ENCODE measurements at places on chromosomes 1 and 21.

DNA sequence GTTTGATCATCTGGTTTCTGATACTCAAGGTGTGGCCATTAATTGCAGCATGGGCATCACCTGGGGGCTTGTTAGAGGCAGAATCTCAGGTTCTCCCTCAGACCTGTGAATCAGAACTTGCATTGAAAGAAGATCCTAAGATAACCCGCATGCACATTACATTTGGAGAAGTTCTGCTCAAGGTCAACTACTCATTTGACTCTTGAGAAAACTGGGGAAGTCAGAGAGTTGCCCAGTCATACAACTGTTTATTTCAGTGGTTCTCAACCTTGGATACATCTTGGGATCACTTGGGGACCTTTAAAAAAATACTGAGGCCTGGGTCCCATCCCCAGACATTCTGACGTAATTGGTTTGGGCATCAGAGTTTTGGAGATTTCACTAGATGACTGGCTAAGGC, 30.5 kb downstream of the CAMTA1 start:
- no peak for DNase-seq

- DNase-seq = no peak
Measured at GRCh38 chr1:215095524-215095923, 13.0 kb downstream of the KCNK2 start.

GRCh38 chr1:107451715-107452114, 310.9 kb downstream of the NTNG1 start:
- DNase-seq = no peak

- DNase-seq = no peak
Measured at GRCh38 chr1:10635992-10636391, 160.5 kb downstream of the CASZ1 start.

DNA sequence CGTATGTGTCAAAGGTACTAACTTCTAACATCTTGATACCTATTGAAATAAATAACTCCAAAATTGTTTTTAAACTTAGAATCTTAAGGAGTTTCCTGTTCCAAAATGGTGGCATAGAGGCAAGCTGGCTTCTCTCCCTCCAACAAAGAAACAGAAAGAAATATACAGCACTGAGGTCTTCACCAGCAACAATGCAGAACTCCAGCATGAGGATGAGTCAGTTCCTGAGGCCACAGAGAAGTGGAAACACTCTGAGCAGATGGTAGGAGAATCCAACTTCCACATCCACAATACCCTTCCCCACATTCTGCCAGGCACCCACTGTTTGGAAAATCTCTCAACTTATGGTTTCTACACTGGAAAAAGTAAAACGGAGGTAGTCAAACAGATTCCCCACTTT, 12.2 kb upstream of the PPIH start:
- DNase-seq = no peak

DNA sequence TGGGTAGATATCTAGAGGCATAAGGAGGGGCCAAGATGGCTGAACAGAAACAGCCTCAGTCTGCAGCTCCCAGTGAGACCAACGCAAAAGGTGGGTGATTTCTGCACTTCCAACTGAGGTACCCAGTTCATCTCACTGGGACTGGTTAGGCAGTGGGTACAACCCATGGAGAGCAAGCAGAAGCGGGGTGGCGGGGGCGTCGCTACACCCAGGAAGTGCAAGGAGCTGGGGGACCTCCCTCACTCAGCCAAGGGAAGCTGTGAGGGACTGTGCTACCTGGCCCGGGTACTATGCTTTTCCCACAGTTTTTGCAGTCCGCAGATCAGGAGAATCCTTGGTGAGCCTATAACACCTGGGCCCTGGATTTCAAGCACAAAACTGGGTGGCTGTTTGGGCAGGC, 26.0 kb downstream of the KIFAP3 start:
- no peak for DNase-seq

GRCh38 chr1:192581131-192581927, 5.8 kb downstream of the RGS1 start:
- DNase-seq = no peak

DNA sequence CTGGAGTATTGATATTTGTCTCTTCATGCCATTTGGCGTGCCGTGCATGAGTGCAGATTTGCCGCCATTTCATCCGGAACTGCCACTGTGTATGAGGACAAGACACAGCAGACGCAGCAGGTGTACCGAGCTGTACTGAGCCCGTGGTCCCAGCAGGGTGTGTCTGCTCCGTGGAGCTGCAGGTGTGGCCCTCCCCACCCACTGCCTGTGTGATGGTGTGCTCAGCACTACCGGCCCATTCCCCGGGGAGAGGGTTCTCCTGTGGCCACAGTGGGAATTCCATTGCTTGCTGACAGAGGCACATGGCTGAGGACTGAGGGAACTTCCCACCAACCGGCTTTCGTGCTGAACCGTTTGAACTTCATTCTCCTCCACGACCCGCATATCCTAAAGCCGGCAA, 34.3 kb upstream of the COL6A1 start:
- DNase-seq = no peak

DNA sequence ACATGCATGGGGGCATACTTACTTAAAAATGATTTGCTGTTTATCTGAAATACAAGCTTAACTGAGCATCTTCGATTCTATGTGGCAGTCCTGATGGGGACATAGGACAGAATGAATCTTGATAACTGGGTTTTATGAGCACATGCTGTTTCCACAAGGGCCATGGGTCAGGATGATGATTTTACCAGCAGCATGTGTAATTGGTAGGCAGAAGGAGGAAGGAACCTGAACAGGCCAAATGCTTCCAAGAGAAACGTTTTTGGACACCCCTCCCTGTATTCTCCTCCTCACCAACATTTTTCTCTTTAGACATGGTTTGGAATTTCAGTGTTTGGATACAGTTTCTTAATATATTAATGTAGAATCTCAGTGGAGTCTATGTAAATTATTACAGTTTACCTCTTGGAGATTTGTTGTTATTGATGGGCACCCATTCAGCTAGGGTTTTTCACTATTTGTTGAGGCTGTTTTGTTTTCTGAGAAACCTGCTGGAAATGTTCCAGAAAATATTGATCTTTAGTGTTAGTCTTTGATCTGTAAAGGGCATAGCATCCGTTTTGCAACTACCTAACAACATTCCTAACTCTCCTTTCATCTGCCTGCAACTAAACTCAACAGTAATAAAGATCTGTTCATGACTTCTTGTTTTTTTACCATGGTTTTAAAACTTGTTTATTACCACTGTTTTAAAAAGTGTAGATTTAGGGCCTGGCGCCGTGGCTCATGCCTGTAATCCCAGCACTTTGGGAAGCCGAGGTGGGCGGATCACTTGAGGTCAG, 42.0 kb downstream of the TBCE start:
- DNase-seq = no peak

All from NCI-H1436 (cell line).